ENCODE measurements at places on chromosomes 1 and 21. TPM values are rescaled to one million over a fixed set of nuclear protein-coding genes. Genes with fewer than 3 reads are reported as not detected.

USP16 gene
- total RNA-seq, result 36.1 TPM

TSPAN2 gene
- 0.58 TPM for total RNA-seq

ECE1 gene
- 117 TPM for total RNA-seq

BACE2 gene
- 25.5 TPM for total RNA-seq

SHE gene
- 0.19 TPM for total RNA-seq

CCDC181 gene
- 1.7 TPM for total RNA-seq

ADORA1 gene
- 0.38 TPM for total RNA-seq

CLEC20A gene
- not detected for total RNA-seq

SLC44A5 gene
- 0.38 TPM for total RNA-seq

PIGR gene
- under 0.01 TPM for total RNA-seq

LCE6A gene
- not detected for total RNA-seq

CFHR4 gene
- not detected for total RNA-seq

RIIAD1 gene
- total RNA-seq, result not detected

CLCA1 gene
- total RNA-seq, result not detected

HNRNPCL2 gene
- total RNA-seq, result not detected

CDC7 gene
- 2.5 TPM for total RNA-seq

PRMT6 gene
- total RNA-seq, result 32.2 TPM

OR2L3 gene
- total RNA-seq, result not detected

FCGR2B gene
- total RNA-seq, result not detected

TTLL7 gene
- total RNA-seq, result 19.4 TPM

TNNT2 gene
- not detected for total RNA-seq

NHLH1 gene
- total RNA-seq, result not detected

SPATA1 gene
- 0.96 TPM for total RNA-seq

CFAP141 gene
- not detected for total RNA-seq

SELP gene
- total RNA-seq, result 1.4 TPM

TMEM125 gene
- total RNA-seq, result under 0.01 TPM

NBPF8 gene
- total RNA-seq, result 11.0 TPM

SLFNL1 gene
- total RNA-seq, result 0.28 TPM

LRRC38 gene
- 0.28 TPM for total RNA-seq

ZFP69B gene
- 4.2 TPM for total RNA-seq

ANGPTL1 gene
- total RNA-seq, result 4.6 TPM

CCDC27 gene
- not detected for total RNA-seq

LMX1A gene
- not detected for total RNA-seq

OR2L2 gene
- not detected for total RNA-seq

MXRA8 gene
- total RNA-seq, result 141 TPM

LMOD1 gene
- total RNA-seq, result 25.7 TPM

HSF2BP gene
- total RNA-seq, result 0.96 TPM

PDC gene
- 0.38 TPM for total RNA-seq

LRRC53 gene
- not detected for total RNA-seq

NPR1 gene
- 0.85 TPM for total RNA-seq

COL9A2 gene
- 0.38 TPM for total RNA-seq

NECTIN4 gene
- 0.56 TPM for total RNA-seq

ARHGAP30 gene
- total RNA-seq, result not detected

DIO1 gene
- not detected for total RNA-seq

RGS7 gene
- total RNA-seq, result 2.7 TPM

PKP1 gene
- total RNA-seq, result 0.19 TPM

NPHS2 gene
- total RNA-seq, result not detected

IL20 gene
- total RNA-seq, result not detected

CR1 gene
- not detected for total RNA-seq

GREM2 gene
- 1.4 TPM for total RNA-seq

EVA1B gene
- total RNA-seq, result 126 TPM

S100A7 gene
- not detected for total RNA-seq

TOMM20 gene
- total RNA-seq, result 115 TPM

WLS gene
- 116 TPM for total RNA-seq

All from regular cardiac myocyte (primary cell).